ENCODE measurements at places on chromosomes 5 and 9.

- DNase-seq = no peak
Measured at GRCh38 chr5:102314328-102314727, 18.2 kb upstream of the SLCO4C1 start.

GRCh38 chr5:143115381-143115780, 288.1 kb downstream of the NR3C1 start:
- DNase-seq = no peak

DNA sequence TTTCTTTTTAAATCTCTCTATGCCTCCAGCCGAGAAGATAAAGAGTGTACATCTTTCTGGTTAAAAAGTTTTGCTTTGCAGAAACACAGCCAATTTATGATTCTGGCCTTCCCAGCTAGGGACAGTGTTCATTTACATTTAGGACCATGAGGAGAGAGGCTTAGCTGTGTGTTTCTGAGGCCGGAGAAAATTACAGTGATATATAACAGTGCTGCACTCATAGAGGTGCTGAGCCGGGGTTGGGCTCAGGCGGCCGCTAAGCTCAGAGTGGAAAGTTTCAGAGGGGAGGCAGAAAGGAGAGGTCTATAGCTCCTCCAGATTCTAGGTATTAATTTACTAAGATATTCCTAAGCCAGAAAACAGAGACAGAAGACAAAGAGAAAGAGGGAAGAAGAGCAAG, 37.0 kb upstream of the LCP2 start:
- no peak for DNase-seq

GRCh38 chr5:91328743-91329142, 54.4 kb downstream of the ARRDC3 start:
- no peak for DNase-seq

DNA sequence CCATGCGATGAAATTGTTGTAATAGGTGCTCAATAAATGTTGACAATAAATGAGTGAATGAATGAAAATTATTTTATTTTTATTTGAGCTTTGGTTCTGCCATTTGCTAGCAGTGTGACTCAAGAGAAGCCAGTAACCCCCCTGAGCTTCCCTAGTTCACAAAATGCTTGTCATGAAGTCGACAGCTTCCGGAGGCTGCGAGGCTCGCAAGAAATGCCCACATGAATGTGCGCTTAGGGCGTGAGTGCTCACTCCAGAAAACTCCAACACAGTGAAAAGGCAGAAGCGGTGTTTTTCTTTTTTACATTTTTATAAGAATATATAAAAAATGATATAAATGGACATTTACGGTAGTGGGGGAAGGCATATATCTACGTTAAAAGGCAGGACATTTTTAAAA, 26.5 kb downstream of the CDKN2A start:
- peak; percentile 35 for DNase-seq

GRCh38 chr5:125258615-125259014, 512.2 kb upstream of the ZNF608 start:
- no peak for DNase-seq
